ENCODE measurements at places on chromosomes 3 and 15. TPM values are rescaled to one million over a fixed set of nuclear protein-coding genes. Genes with fewer than 3 reads are reported as not detected.

Gene B3GALNT1
- total RNA-seq = 9.6 TPM

GRCh38 chr15:70575231-70576226 is 187.8 kb downstream of the UACA start:
- DNase-seq = no peak

Gene CCR8
- total RNA-seq = not detected

Gene ICE2
- total RNA-seq = 62.8 TPM

DNA sequence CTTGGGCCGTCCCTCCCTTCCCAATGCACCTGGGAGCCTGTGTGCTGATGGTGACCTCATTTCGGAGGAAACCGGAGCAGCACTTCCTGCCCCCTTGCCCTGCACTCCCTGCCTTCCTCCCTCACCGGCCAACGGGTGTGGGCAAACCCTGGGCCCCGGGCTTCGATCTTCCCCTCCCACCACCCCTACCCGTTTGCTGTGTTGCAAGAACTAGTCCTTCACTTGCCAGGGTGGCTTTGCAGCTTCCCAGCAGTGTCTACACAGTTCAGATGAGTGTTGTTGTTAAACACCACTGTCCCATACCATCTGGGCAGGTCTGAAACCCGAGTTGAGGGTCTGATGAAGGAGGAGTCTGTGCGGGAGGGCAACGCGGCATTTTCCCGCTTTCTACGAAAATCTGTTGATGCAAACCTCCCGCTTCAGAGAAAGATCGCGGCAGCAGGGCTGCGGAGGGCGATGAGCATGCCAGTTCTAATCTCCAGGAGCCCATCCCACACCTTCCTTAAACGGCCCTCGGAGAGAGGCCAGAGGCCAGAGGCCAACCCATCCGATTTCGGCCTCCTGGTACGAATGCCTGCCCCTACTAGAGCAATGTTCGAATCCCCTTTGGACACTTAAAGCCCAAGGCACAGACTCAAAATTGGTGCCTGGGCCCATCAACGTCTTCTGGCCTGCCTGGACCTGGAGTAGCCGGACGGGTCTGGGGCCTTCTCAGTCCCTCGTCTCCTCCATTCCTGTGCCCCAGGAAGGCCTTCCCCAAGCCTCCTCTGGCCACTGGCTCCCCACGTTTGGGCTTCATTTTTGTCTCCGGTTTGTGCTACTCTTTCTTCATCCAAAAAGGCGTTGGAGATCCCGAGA is 35.7 kb upstream of the POLG start:
- no peak for DNase-seq

Gene GOLGA8O
- 0.49 TPM for total RNA-seq

Gene SPINK8
- total RNA-seq = not detected

GRCh38 chr3:46851364-46852333 is 11.6 kb downstream of the MYL3 start:
- no peak for DNase-seq

Gene HRG
- total RNA-seq = 0.42 TPM

- no peak for DNase-seq
Observed at GRCh38 chr15:90883526-90883975, 753 bp upstream of the FES start.

Gene DAZL
- total RNA-seq = not detected

Gene TMEM108
- not detected for total RNA-seq

GRCh38 chr3:140128631-140129030 is 193.6 kb downstream of the CLSTN2 start:
- peak; percentile 1 for DNase-seq

Gene DPPA2
- not detected for total RNA-seq

- DNase-seq = no peak
Observed at GRCh38 chr3:96706509-96706908, 107.9 kb upstream of the EPHA6 start.

Gene TMEM266
- 0.91 TPM for total RNA-seq

Gene RAB6B
- 14.1 TPM for total RNA-seq

Gene C3orf49
- not detected for total RNA-seq

DNA sequence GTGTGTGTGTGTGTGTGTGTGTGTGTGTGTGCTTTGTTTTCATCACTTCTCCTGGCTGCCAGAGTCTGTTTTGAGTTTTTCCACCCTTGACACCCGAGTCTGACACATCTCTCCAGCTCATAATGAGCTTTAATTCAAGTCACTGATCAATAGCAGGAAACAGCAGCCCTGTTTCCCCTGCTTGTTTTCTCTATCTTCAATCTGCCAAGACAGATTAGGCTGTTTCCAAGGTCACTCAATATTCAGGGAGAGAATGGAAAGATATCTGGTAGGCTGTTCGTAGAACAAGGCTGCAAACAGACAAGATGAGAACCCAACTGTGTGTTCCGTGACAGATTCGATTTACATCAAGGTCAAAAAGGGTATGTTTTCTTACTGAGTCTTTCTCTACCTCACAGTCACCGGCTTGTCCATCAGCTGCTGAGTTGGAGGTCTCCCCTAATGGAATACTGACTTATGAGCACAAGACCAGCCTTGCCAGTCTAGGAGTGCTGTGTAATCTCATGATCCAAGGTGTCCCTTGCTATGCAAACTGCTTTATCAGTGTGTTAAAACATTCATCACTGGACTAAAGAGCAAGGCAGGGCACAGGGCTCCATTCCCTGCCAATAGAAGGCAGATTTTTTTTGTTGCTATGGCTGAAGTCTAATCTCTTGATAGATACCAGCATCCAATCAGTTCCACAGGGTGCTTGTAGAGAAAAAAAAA is 187.9 kb upstream of the LMCD1 start:
- DNase-seq = no peak

GRCh38 chr3:183098536-183099025 is 715 bp downstream of the MCCC1 start:
- DNase-seq = no peak

Gene SCAPER
- total RNA-seq = 14.7 TPM
